ENCODE measurements at places on chromosomes 3 and 15. TPM values are rescaled to one million over a fixed set of nuclear protein-coding genes. Genes with fewer than 3 reads are reported as not detected.

ALDH1A2 gene
- total RNA-seq, result 16.0 TPM

CTXN2 gene
- not detected for total RNA-seq

SIDT1 gene
- 0.72 TPM for total RNA-seq

CCDC54 gene
- not detected for total RNA-seq

WDR93 gene
- total RNA-seq, result not detected

ABTB1 gene
- 23.5 TPM for total RNA-seq

CCDC80 gene
- total RNA-seq, result 102 TPM

CPNE4 gene
- 38.5 TPM for total RNA-seq

SMCO1 gene
- 59.0 TPM for total RNA-seq

SLC28A2 gene
- not detected for total RNA-seq

PLXNB1 gene
- total RNA-seq, result 67.3 TPM

UNC13C gene
- 0.85 TPM for total RNA-seq

GRCh38 chr3:127275287-127275781 lies 12.5 kb downstream of the PRR20G start:
- DNase-seq, result no peak

GRCh38 chr15:95603802-95604201 lies 726.7 kb upstream of the NR2F2 start:
- no peak for DNase-seq

DNA sequence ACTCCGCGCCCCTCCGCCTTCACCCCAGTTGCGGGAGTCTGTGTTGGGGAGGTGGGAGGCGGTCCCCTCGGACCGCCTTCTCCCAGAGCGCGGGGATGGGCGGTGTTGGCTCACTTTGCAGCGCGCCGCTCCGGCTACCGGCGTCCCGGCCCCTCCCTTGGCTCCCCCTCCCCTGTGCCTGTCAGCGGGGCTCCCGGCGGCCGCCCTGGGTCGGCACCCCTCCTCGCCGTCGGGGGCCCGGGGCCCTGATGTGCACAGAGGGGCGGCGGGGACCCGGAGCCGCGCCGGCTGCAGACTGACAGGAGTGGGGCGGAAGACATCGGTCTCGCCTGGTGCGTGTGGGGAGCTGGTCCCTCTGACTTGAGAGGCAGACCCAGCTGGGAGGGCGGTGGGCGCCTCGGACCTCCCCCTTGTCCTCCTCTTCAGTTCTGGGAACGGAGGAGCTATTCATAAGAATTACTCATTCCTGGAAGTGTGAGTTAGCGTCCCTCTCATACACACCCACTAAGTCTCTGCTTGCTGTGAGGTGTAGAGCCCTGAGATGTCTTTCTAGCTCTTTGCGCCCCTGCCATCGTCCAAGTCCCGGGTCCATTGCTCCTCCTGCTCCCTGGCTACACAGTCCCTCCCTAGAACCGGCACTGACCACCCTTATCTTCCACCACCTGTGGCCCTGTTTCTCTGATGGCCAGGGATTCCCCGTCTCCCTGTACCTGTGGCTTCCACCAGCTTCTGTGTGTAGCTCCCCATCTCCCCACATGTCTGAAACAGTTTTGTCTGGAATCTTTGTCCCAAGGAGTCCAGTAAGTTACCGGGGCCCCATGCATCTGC lies 42.3 kb upstream of the ROPN1 start:
- peak; percentile 31 for DNase-seq

GRCh38 chr3:22836131-22836530 lies 367.0 kb upstream of the UBE2E2 start:
- no peak for DNase-seq

DNA sequence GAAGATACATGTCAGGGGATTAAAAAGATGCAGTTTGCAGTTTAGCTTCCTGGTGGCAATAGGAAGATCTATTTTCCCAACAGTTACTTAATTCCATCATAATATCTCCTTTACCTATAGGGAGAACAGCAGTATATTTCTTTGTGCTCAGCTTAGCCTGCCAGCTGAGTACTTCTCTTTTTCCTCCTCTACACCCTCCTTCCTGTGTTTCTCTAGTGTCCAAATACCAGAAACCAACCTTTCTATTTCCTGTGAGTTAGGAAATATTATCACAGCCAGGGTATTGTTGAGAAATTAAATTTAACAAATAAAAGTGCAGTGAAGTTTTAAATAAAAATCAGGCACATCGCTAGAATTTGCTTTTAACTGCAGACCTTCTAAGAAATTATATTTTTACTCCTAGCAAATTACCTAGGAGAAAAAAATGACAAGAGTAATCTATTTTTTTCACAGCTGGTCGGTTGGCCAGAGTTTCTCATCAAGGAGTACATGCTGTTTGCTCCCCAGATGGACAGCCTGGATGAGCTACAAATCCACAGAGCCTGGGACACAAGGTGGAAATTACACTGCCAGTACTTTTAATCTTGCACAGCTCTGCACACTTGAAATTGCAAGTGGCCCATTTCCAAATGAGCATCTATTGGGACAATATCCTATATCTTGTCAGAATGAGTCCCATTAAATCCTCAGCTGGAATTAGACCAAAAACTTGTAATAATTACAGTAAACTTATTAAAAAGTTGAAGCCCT lies 185.2 kb upstream of the CFAP20DC start:
- no peak for DNase-seq

DNA sequence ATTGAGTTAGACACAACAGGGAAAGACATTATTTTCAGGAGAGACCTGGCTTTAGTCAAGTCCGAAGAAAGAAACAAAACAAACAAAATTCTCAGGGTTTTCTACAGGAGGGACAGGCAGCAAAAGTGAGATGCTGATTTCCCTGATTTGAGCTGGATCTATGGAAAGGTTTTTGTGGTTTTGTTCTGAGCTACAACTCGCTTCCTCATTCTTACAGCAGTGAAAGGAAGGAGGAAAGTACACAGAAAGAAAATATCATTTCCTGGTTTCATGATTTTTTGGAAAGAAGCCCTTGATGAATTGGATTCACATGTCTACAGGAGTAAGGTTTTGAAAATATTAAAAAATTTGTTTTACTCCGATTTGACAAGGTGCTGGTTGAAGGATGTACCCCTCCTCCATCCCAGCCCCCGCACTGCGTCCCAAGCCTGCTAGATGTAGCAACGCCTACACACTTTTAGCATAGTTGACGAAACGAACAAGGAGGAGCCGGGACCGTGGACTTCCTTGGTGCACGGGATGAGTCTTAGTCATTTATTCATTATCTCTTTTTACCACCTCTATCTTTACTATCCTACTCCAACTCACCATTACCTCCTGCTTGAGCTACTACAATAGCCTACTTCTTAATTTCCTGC lies 10.8 kb downstream of the PRICKLE2 start:
- peak; percentile 22 for DNase-seq

DNA sequence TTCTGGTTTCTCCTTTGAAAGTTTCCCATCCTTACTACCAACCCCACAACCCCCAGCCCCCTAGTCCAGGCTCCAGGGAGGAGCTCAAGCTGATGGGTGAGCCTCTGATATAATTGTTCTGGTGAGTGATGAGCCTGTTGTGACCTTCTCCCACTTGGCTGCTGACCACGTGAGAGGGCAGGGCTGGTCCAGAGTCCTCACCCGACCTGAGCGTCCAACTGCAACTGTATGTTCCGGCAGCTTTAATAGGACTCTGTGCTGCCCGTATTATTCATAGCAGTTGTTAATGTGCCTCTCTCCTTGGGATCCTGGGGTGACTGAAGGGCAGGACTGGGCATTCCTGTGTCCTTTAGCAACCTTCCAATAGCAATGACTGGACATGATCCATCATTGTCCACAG lies 56.2 kb downstream of the B3GNT5 start:
- peak; percentile 54 for DNase-seq

GRCh38 chr3:117865338-117865737 lies 1155.8 kb downstream of the TUSC7 start:
- DNase-seq, result no peak

DNA sequence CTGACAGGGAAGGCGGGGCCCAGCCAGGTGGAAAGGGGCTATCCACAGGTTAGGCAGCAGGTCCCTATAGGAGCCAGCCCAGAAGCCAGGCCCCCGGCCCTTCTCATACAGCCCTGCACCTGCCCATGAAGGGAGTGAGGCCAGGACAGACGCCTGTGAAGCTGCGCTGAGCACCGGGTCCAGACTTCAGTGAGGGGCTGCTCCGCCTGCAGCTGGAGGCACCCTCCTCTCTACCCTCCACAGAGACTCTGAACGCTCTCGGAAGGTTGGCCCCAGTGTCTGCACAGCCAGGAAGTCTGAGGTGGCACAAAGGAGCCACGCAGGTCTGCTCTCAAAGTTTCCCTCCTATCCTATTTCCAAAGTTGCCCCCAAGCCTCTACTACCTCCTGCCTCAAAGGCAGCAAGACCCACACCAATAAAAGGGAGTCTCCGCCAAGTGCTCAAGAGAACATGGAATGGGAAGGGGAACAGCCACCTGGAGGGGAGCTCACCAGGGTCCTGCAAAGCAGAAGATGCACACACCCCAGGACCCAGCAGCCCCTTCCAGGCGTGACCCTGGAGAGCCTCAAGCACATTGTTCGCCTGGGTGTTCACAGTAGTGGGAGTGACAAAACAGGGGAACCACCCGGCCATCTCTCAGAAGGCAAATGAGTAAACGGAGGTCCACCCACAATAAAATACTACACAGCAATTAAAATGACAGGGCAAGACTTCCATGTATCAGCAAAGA lies 19.5 kb downstream of the XXYLT1 start:
- DNase-seq, result peak; percentile 2

DNA sequence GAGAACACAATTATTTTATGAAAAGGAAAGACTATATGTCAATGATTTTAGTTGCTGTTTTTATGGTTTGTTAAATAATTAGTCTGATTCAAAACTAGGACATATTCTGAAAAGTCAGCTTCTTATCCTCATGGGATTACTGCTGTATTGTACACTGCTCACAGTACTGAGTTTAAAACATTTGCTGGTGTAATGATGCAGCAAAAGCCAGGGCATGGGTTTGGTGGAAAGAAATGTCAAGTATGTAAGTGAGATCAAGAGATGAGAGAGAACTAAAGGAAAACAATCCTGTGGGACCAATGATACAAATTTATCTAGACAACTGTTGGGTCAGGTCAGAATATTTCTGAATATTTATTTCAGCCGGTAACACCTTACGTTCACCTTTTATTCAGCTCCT lies 210.1 kb upstream of the ARHGEF26 start:
- DNase-seq, result no peak

DNA sequence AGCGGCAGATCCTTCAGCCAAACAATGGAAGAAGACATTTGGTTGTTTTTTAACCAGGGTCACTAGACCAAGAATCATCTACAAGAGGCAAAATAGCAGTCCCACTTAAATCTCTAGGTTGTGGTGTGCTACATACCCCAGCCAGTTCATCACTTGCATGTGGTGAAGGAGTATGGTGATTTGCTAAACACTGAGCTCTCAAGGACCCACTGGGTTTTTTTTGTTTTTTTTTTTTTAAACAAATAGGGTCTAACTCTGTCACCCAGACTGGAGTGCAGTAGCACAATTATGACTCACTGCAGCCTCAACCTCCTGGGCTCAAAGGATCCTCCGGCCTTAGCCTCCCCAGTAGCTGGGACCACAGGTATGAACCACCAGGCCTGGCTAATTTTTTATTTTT lies 508.0 kb downstream of the FOXP1 start:
- DNase-seq, result no peak

DNA sequence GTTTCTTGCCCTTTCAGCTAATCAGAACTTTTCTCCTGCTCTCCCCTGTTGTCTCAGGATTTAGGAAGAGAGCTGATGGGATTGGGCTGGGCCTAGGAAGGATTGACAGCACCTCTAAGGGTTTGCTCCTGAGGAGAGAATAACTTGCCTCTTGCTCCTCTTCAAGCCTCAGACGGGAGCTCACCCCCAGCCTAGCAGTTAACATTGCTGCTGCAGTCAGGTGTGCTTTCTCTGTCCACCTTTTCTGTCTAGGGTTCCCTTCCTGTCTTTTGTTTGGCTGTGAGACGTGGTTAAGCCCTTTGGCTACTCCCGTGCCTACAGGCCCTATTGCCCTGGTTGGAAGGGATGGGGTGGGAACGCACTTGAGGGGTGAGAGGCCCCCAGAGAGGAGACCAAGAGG lies 20.1 kb downstream of the TMEM108 start:
- DNase-seq, result no peak

GRCh38 chr3:160400702-160401150 lies 1.3 kb downstream of the SMC4 start:
- peak; percentile 9 for DNase-seq

GRCh38 chr3:107855710-107856109 lies 235.1 kb downstream of the CD47 start:
- DNase-seq, result no peak
